Activated CD4-positive, alpha-beta T cell treated with anti-CD3 and anti-CD28 coated beads, Interleukin-2, amount 50 U/mL, for 16 hours (primary cell): ENCODE measurements at places on chromosomes 4 and X.

GRCh38 chrX:3577551-3577950 is 135.9 kb downstream of the PRKX start:
- DNase-seq, result no peak

GRCh38 chr4:100949350-100949935 is 397.9 kb downstream of the PPP3CA start:
- DNase-seq, result no peak

- peak; percentile 39 for DNase-seq
These were observed 418 bp downstream of the TAB3 start for GRCh38 chrX:30888526-30889146.

GRCh38 chrX:119706616-119707015 is 13.6 kb upstream of the SEPTIN6 start:
- DNase-seq, result peak; percentile 70

- DNase-seq, result peak; percentile 36
These were observed 82.4 kb upstream of the SMIM10 start for GRCh38 chrX:134908356-134908755.

DNA sequence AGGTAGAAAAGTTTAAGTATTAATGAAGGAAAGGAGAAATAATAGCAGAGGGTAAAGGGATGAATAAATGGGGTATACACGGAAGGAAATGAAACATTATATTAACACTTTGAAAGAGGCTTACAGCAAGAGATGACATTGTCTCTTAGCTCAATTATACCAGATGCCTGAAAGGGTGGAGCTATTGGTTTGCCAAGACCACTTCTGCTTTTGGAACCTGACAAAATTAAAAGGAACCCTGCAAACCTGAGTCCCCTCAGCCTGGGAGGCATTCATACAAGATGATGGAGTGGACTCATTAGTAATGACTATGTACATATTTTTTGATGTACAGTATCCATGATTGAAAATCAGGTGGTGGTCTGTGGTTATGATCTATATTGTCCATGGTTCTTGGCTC is 45.1 kb upstream of the HPF1 start:
- DNase-seq, result no peak

GRCh38 chrX:148229801-148230303 is 248.7 kb downstream of the FMR1NB start:
- no peak for DNase-seq

DNA sequence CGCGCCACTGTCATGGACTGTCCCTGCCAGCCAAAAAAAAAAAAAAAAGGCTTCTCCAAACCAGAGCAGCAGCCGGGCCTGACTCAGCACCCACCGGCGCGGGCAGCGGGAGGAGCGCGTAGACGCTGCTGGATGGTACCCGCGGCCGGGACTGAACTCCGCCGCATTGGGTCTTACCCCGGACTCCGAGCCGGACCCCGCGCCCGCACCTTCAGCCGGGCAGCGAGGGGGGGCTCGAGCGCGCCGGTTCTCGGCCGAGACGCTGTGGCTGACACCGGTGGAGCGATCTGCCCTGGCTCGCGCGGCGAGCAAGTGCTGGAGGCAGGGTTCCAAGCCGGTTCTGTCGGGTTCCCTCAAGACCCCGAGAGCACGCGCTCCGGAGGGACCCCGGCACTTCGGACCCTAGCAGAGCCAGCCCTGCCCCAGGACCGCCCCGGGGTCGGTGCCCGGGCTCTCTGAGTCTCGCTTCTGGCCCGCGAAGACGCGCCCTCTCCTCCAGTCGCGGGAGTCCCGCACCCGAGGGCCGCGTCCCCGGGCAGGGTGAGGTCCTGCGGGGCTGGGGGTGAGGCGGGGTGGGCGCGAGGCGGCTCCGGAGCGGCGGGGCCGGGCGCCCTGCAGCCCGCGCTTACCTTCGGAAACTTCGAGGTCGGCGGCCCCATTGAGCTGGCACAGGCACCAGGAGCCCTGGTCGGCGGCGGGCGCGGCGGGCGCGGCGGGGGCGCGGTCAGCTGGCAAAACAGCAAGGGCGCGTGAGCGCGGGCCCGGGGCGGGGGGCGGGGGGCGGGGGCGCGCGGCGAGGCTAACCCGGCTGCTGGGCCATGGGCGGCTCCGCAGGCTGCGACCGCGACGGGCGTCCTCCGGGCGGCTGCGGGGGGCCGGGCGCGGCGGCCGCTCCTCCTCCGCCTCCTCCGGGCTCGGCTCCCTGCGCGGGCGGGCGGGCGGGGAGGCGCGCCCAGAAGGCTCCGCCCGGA is 11.8 kb upstream of the MAN2B2 start:
- DNase-seq, result no peak

DNA sequence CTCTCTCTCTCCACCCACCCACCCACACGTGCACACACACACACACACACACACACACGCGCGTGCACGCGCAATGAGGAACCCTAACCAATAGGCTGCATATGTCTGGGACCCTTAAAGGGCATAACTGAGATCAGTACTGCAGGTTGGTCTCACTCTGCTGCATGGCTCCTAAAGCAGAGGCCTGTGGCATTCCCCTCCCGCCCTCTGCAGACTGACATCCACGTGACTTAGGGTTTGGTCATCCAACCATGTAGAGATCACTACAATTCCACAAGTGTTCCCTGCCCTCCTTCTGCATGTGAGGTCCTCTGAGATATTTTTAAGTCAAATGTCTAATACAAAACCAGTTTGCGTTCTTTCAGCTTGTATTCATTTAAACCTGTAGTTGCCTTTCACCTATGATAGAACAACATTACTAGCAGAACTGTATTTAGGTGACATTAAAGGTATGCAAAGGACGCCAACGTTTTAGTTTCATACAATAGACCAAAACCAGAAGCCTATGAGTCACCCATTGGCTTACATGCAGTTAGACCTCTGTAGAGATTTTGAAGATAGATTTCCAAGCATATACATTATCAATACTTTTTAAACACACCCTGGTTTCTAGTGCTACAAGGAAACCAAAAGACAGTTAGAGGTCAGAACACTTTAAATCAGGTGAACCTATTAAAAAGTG is 10.1 kb downstream of the XAGE5 start:
- DNase-seq, result no peak

- no peak for DNase-seq
These were observed 57.3 kb upstream of the PRSS12 start for GRCh38 chr4:118410138-118410537.

GRCh38 chr4:179804440-179804839 is 2362.2 kb upstream of the AGA start:
- DNase-seq, result no peak

- DNase-seq, result peak; percentile 66
These were observed 5.1 kb upstream of the PRDX4 start for GRCh38 chrX:23662187-23662586.

GRCh38 chrX:109918753-109919152 is 84.2 kb upstream of the TMEM164 start:
- no peak for DNase-seq

DNA sequence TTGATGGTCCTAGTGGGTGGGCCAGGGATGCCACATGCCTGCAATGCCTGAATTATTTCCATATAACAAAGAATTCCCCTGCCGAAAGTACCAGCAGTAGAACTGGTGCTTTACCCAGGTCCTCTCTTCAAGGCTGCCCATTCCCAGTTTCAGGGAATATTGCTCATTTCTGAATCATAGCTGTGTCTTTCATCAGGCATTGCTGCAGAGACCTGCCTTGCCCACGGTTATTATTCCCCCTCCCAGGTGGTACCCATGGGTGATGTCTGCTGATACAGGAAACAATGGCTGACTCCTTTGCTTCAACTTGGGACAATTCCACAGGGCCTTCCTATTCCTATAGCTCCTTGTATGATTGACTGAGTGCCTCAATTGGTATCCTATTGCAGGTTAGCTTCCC is 9.7 kb upstream of the IQCM start:
- no peak for DNase-seq

GRCh38 chr4:68683034-68683433 is 12.6 kb upstream of the UGT2B15 start:
- DNase-seq, result no peak

- DNase-seq, result no peak
These were observed 104.1 kb upstream of the GPRIN3 start for GRCh38 chr4:89411539-89412309.

- DNase-seq, result no peak
These were observed 485.5 kb downstream of the TRAM1L1 start for GRCh38 chr4:116599859-116600258.

DNA sequence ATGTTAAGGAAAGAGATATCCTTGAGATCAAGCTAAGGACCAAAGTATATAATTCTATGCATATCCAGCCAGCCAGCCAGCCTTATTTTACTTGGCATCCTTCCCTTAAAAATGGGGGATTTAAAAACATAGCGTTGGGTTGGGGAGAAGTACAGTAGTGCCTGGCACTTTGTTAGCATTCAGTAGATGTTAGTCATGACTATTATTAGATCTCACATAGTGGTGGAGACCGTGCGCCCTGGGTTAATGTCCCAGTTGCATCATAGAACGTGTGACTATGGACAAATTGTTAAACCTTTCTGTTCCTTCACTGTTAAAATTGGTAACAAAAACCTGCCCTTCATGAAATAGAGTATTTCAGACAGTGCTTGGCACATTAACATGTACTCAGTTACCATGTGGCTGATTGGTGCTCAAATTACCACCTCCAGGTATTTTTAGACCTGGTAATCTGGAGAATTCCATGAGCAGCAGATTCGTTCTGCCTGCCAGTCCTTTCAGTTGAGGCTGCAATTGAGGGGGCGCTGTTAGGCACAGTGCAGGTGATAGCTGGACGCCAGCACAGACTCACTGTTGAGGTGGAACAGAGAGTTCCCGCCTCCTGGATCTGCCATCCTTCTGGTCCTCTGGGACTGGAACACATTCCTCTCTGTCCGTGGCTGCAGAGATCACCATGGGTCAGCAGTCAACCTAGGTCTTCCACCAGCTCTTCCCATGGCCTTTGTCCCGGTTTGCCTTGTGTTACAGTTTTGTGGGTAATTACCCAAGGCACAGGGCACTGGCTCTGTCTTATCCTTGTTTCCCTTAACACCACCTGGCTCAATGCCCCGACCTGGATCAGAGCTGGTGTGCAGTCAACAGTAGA is 31.7 kb downstream of the RBBP7 start:
- DNase-seq, result no peak

DNA sequence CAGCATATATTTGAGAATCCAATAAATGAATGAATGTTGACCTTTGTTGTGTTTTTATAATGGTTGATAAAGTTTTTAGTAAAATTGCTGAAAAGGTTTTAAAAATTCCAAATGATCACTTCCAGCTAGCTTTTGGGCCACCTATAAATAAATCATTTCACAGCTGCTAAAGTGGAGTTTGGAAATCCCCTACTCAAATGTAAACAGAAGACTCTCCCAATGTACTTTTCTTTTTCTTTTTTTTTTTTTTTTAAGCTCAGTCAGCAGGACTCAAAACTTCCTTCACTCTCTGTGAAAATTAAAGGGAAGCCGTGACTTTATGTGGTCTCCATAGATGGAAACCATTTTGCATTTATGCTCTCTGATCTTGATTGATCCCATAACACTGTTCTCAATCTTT is 45.2 kb downstream of the CXCL13 start:
- DNase-seq, result no peak

GRCh38 chr4:681736-682451 is 7.1 kb downstream of the SLC49A3 start:
- no peak for DNase-seq

GRCh38 chrX:10526451-10526850 is 93.9 kb downstream of the MID1 start:
- no peak for DNase-seq

DNA sequence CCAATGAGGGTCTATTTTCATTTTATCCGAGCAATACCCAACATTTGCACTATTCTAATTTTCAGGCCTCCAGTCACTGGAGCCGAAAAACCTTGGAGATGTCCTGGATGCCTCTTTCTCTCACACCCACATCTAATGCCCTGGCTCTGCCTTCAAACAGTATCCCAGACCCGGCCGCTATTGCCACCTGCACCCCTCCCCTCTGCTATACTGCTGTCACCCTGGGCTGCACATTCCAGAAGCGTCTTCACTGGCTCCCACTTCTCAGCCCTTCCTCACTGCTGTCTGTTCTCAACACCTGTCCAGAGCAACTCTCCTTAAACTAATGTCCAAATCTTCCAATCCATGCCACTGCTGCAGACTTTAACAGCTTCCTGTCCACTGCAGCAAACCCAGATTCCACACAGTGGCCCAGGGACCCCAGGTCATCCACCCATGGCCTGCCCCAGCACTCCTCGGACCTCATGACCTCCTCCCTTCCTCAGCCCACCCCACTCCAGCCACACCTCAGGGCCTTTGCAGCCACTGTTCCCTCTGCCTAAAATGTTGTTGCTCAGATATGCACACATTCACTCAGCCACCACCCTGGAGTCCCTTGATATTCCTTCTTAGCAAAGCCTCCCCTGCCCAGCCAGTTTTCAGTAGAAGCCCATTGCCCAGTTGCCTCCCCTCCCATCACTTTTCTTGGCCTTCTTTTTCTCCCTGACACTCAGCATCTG is 30.5 kb upstream of the PPP2R2C start:
- DNase-seq, result no peak

- no peak for DNase-seq
These were observed 705.5 kb downstream of the ARAP2 start for GRCh38 chr4:35538807-35539206.

- DNase-seq, result no peak
These were observed 76.4 kb upstream of the MBNL3 start for GRCh38 chrX:132565273-132565672.

DNA sequence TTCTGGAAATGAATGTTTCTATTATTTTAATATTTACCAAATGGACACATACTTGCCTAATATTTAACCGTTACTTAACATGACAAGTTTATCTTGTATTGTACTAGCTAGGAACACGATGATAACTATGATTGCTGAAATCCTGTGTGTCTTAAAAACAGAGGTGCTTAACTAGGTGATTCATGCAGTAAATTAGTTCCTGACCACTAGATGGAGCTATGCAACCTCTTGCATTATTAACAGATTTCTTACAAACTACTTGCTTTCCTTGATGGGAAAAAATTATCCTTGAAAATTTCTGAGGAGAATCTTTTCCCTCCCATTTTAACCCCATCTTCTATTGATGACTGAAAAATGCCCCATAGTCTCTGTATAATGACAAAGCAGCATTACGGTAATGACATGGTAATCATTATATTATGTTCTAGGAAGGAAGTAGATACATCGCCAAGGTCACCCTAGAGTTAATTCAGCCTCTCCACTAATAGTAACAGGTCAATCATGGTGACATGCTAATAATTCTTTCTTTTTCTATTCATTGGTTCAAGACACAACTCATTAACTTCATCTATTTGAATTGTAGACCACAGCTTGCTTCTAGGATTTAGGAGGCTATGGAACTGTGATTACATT is 844.2 kb downstream of the RAPGEF2 start:
- DNase-seq, result peak; percentile 36

DNA sequence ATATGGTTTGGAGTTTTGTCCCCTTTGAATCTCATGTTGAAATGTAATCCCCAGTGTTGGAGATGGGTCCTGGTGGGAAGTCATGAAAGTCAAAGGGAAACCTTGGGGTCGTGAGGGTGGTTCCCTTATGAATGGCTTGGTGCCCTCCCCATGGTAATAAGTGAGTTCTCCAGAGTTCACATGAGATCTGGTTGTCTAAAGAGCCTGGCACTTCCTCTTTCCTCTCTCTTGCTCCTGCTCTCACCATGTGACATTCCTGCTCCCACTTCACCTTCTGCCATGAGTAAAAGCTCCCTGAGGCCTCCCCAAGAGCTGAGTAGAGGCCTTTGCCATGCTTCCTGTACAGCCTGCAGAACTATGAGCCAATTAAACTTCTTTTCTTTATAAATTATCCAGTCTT is 5.5 kb upstream of the IL15 start:
- DNase-seq, result no peak

GRCh38 chrX:32280489-32280888 is 930.9 kb downstream of the DMD start:
- DNase-seq, result no peak
